ENCODE measurements at places on chromosomes 16 and 17.

- no peak for DNase-seq
Measured at GRCh38 chr16:68244481-68244902, 681 bp upstream of the PLA2G15 start.

- DNase-seq, result no peak
Measured at GRCh38 chr16:7849841-7850240, 517.2 kb downstream of the RBFOX1 start.

DNA sequence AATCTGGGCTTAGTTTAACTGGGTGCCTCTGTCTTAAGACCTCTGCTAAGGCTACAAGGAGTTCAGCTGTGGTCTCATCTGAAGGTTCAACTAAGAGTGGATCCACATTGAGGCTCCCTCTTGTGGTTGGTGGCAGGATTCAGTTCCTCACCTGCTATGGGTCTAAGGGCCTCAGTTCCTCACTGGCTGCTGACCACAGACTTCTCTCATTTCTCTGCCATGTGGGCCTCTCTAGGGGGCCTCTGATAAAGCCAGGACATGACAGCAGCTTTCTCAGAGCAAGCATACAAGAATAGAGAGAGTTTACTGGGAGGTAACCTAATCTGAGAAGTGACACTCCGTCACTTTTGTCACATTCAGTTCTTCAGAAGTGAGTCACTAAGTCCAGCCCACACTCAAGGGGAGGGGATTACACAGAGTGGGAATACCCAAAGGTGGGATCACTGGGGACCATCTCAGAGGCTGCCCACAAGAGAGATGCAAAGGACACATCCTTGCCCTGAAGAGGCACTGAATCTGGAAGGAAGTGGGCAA is 19.2 kb upstream of the ABAT start:
- no peak for DNase-seq

GRCh38 chr17:41691031-41691777 is 2.5 kb downstream of the EIF1 start:
- no peak for DNase-seq

DNA sequence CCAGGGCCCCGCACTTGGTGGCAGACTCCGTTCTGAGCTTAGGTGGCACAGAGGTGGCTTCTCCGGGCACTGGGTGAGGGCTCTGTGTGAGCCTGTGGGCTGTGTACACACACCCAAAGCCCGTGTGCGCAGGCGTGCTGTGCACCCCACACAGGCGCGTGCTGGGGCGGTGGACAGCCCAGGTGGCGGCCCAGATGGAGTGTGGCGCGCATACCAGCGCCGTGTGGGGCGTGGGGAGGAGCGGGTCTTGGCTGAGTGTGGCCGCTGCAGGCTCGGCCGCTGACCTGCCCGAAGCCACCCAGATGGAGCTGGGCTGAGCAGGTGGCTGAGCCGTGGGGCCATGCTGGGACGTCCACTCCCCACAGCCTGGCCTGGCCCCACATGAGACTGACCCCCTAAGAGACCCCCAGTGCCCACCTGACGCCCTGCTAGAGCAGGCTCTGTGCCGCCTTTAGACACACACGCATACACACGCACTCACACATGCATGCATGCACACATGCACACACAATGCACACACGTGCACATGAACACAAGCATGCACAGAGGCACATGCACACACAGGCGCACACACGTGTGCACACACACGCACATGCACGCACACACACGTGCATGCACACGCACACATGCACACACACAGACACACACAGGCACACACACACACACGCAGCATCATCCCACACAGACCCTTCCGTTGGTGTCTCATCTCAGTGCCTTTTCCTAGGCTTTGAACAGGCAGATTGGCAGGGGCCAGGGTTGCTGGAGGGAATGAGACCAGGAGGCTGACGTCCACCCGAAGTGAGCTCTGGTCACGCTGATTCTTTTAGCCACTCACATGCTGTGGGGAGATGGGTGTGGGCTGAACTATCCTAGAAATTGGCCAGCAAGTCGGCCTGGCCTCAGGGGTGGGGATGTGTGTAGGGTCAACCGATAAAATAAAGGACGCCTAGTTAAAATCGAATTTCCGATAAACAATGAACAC is 2.1 kb downstream of the PRR35 start:
- DNase-seq, result no peak

- DNase-seq, result no peak
Measured at GRCh38 chr17:20109076-20109475, 99.9 kb downstream of the SPECC1 start.

Measured in activated T-cell treated with anti-CD3 and anti-CD28 coated beads for 24 hours (primary cell).